AG08395 (cell line): ENCODE measurements at places on chromosomes 1 and 21.
A peak's percentile ranks its signal among the peaks of the same experiment; 100 is the strongest.

- DNase-seq = no peak
Observed at GRCh38 chr1:198934901-198935305, 296.1 kb downstream of the PTPRC start.

- DNase-seq = no peak
Observed at GRCh38 chr1:109271458-109271857, 11.5 kb downstream of the PSRC1 start.

DNA sequence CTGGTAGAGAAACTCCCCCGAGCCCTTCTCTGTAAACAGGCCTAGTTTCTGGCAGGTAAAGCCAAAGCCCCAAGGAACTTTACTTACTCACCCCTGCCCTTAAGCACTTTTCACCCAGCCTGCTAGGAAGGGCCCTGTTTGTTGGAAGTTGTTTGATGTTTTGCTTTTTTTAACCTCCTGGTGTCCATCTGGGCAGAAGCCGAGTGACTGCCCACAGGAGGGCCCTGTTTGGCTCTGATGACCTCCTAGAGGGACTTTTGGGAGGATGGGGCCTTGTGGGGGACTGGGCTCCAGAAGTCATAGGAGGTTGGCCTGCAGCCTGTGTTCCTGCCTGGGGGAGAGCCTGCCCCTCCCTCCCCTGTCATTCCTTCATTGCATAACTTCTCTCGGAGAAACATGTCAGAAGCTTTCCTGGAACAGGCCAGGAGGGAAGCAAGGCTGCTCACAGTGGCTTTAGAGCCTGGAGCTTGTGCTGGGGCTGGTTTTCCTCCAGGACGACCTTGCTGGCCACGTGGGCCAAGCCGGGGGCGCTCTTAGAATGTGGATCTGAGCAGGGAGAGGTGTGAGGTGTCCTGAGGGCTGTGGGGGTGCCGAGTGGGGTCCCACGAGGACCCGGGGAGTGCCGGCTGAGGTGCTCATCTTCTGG lies 33.9 kb downstream of the COQ8A start:
- peak; percentile 59 for DNase-seq

DNA sequence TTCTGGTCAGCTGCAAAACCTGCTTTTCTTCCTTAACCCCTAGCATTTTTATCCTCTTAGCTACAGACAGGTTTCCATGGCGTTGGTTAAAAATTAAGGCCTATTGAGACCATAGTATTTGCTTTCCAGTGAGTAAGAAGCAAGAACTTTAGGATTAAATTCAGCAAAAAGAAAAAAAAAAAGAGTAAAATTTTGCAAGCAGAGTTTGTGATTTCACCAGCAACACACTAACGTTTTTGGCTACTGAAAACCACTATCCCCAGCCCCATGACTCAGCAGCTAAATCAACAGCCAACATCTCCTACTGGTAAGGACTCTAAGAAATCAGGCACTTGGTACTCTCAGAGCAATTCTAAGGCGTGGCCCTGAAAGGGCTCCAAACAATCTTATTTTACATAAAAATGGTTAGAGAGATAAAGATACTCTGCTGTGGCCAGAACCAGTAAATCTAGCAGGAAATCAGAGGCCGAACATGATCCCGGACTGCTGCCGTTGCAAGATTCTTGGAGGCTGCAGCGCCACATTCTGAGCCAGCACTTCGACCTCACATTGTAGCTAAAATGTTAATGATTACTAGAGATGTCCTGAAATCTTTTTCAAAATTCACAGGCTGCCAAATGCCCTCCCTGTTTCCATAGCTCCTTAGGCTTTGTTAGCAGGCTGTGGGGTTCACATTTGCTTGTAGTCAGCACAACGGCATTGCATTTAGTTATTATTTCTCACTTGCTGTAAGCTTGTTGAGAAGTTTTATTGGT lies 1.6 kb upstream of the ENO1 start:
- peak; percentile 94 for DNase-seq

- peak; percentile 71 for DNase-seq
Observed at GRCh38 chr1:67760030-67760821, 73.0 kb downstream of the GNG12 start.

- peak; percentile 36 for DNase-seq
Observed at GRCh38 chr1:160675641-160676410, 29.0 kb upstream of the SLAMF1 start.

DNA sequence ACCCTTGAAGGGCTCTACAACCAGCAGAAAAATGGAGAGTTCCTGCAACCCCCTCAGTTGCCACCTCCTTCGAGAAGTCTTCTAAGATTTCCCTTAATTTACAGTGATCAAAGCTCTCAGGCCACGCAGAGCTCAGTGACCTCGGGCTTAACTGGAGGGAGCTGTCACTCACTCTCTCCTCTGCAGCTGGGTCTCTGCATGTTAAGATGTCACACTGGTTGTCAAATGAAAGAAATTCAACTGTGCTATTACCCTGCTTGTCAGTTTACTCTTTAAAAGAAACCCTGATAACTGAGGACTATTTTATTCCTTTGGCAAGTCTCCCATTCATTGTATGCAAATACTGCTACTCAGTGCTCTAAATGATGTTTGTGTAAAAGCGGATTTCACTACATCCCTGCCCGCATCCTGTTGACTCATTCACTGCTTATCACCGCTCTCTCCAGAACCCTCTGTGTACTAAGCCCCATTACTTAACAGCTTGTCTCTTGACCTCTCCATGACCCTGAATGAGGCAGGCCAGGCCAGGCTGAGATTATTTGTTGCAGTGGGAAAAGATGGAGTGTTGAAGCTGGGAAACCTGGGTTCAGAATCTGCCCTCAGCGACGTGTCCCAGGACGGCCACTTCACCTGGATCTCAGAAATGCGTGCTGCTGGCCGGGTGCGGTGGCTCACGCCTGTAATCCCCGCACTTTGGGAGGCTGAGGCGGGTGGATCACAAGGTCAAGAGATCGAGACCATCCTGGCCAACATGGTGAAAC lies 13.7 kb downstream of the DHRS3 start:
- peak; percentile 93 for DNase-seq

DNA sequence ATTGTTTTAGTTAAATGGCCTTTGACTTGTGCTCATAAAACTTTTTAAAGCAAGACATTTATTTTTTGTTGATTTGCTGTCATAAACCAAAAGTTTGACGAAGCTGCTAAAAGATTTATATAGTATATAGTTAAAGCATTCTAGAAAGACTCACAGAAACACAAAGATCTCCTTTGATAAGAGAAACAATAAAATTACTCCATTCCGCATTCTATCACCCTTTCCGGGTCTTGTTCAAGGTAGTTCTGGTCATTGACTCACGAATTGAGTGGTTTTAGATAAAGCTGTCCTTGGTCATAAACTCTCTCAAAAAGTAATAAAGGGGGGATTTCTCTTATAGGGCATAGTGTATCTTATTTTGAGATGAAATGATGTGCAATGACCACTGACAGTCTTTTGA lies 1010.5 kb upstream of the NCAM2 start:
- DNase-seq = no peak

GRCh38 chr1:51504806-51505525 lies 14.1 kb downstream of the EPS15 start:
- no peak for DNase-seq

DNA sequence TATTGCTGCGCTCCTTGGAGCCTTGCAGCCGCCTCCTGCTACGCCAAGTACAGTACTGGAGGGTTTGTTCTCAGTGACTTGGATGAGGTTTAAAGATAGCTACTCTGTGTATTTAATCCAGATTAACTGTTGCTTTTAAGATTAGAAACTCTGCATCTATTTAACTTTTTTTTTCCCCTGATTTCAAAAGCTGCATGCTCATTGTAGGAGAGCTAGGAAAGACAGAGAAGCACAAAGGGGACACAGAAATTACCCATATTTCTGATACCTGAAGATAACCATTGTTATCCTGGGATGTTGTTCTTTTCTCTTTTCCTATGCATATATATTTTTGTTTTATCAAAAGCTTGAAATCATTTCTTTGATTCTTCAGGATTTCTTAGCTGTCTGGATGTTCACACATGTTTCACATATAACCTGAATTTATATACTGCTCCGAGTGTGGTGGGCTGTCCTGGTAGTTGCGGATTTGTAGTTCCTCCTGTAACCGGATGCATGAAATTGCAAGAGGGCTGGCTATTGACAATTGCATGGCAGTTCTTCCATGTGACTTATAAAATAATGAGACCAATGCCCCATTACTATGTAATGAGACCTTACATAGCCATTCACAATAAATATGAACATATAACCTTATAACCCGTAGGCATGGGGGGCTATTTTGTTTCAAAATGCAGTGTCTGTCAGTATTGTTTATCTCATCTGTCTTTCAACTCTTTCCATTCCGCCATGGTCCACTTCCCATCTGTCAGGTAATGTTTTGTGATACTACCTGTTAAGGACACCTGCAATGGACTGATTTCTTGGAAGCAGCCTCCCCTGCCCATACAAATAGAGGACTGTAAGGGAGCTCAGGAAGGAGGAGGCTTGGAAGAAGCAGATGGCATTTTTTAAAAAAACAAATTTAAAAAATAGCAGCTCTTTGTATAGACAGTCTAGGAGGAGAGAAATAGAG lies 1.4 kb downstream of the RAVER2 start:
- peak; percentile 14 for DNase-seq

- DNase-seq = no peak
Observed at GRCh38 chr1:40802742-40803113, 19.1 kb downstream of the KCNQ4 start.

GRCh38 chr1:226823643-226824042 lies 46.8 kb upstream of the PSEN2 start:
- DNase-seq = no peak

DNA sequence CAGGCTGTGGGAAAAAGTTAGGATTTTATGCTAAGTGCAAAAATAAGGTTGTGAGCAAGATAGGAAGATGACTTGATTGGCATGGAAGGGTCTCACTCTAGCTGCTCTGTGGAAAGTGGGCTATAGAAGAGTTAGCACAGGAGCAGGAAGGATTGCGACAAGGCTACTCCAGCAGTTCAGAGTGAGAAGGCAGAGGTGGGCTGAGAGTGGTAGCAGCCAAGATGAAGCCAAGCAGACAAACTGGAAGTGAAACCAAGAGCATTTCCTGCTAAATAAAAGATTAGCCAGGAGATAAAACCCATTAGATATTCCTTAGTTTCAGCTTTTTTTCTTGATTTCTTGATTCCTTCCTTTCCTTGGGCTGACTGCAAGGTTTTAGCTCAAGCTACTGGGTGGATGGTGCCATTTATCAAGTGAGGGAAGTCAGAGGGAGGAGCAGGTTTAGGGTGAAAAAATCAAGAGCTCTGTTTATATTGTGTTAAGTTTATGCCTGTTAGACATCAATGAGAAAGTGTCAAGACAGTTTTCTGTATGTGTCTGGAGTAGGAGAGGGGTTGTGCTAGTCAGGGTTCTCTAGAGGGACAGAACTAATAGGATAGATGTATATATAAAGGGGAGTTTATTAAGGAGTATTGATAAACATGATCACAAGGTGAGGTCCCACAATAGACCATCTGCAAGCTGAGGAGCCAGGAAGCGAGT lies 33.1 kb upstream of the ZNF644 start:
- DNase-seq = no peak

- peak; percentile 86 for DNase-seq
Observed at GRCh38 chr1:78370779-78371482, 119.8 kb upstream of the PTGFR start.

DNA sequence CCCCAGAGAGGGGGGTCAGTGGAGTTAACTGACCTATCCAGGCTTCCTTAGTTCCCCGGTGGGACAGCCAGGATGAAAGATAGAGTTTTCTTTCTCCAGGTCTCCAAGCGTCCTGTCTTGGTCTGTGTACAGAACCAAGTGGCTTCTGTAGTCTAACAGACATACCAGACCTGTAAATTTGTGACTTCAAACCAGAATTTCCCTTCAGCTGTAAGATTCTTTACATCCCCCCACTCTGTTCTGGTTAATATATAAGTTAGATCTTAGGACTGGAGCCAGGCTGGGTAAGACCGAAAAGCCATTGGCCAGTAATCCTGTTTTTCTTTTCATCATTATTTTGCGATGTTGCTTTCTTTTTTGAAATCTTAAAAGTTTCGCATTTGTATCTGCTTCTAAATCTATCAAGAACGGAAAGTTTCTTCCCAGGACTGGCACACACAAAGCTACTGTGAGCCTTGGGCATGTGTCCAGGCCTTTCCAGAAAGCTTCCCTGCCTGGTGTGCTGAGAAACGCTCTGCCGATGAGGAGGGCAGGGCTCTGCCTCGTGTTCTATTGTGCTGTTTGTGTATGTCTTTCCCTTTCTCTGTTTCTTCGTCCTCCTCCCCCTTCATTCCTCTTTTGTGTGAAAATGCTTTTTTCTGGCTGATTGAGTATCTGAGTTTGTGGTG lies 72.3 kb downstream of the RGL1 start:
- DNase-seq = peak; percentile 60

GRCh38 chr1:4106731-4107130 lies 206.7 kb upstream of the C1orf174 start:
- DNase-seq = no peak

- DNase-seq = no peak
Observed at GRCh38 chr1:12513181-12513580, 104.8 kb downstream of the DHRS3 start.

DNA sequence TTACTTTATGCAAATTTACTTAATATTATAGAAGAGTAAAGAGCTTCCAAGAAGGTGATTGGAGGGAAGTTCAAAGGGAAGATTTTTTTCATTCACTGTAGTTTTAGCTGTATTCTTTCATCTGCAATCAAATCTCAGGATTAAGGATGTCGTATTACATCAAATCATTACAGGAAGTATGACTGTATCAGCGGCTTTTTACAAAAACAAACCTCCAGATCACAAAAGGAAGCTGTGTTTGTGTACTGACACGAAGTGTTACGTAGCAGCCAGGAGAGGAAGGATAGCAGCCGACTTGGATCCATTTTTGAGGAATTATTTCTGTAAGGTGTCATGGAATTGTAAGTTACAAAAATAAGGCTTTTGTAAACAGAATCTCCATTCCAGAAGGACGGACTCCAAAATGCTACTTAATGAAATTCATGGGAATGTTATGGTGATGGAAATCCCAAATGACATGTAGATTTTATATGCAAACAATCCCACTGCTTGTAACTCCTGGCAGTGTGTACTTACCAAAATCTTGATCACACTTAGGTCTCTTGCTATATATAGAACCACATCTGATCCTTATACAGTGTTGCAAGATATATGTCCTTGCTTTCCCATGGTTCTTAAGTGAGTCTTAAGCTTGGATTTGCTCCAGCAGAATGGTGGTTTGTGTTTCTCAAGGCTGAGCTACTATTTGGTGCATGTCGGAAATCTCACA lies 49.8 kb downstream of the KCNJ15 start:
- no peak for DNase-seq

GRCh38 chr21:28127175-28127785 lies 865.4 kb downstream of the LTN1 start:
- no peak for DNase-seq

DNA sequence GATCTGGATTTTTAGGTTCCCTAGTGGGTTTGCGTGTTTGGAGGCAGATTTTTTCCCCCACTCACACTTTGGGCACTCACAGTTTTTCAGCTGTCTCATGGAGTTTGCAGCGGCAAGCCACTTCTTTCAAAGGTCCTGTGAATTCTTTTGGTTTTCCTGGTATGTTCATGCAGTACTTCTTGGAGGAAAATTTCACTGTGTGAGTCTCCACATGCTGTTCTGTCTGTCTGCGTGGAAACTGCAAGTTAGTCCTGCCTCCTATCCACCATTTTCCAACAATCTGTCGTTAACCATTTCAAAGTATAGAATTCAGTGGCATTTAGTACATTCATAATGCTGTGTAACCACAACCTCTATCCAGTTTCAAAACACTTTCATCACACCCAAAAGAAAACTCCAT lies 793 bp upstream of the FMO1 start:
- no peak for DNase-seq
